ENCODE measurements at places on chromosomes 6 and 20.

- no peak for DNase-seq
Observed at GRCh38 chr20:6100246-6100645, 22.6 kb downstream of the FERMT1 start.

DNA sequence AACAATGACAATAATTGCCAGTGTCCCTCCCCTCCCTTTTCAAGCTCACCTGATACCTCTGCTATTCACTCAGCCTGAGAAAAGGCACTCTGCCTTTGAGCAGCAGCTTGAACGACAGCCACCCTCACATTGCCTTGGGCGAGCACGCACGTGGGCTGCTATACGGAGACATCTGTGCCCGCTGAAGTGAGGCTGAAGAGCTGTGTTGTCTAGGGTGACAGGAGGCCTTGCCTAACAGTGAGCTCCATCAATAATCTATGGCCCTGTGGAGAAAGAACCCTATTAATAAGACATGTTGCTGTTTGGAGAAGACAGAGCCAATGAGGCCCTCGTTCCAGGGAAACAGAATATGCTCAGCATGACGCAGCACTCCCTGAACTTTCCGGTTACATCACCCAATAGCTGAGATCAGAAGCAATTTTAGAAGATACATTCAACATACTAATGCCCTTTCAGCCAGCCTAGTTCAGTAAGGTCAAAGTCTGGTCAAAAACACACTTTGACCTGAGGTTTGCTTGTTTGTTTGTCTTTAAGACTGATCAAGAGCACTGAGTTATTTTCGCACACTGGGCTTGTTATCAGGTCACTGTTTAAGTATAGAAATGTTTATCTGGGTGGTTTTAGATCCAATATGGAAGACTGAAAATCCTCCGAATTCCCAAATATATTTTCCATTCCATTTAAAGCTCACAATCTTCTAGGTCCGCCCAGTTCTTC is 30.6 kb downstream of the RBM24 start:
- no peak for DNase-seq

DNA sequence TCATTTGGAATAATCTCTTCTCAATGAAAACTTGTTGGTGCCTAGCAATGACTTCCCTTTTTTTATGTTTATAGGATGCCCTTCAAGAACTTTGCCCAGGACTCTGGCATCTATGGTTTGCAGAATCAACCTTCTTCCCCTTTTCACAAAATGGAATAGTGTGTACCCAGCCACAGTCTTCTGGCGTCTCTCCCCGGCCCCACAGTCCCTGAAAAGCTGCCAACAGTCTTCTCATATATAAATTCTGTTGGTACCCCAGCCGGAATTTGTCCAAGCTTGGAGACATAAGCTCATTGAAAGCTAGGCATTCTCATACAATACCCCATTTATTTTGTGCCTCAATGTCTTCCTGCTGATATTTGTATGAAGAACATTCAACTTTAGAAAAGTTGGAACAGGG is 26.4 kb upstream of the MCM3 start:
- DNase-seq, result no peak

- DNase-seq, result no peak
Observed at GRCh38 chr20:42701948-42702347, 487.8 kb downstream of the PTPRT start.
